CD4-positive, alpha-beta T cell treated with Interleukin-2 at 100 ng/mL for 4 hours (primary cell): ENCODE measurements at places on chromosomes 2 and 18.

- DNase-seq, result no peak
Measured at GRCh38 chr18:23922939-23923338, 91.6 kb upstream of the TTC39C start.

- DNase-seq, result no peak
Measured at GRCh38 chr2:224870341-224870740, 154.2 kb upstream of the CCDC195 start.

DNA sequence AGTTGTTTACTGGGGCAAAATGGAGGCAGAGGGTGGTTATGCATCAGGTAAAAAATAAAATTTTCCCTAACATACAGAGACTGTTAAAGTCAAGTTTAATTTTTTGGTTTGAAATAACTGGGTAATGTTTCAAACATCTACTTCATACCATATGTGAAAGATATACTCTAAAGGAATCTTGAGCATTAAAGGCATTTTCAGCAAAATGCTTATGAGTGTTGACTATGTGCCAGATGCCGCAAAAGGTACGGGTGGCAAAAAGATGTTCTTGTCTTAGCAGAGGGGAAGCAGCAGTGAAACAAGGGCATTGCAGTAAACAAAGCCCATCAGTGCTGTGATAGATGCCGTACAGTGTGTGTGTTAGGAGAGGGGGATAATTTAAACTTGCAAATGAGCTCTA, 263.1 kb upstream of the ID2 start:
- DNase-seq, result no peak

DNA sequence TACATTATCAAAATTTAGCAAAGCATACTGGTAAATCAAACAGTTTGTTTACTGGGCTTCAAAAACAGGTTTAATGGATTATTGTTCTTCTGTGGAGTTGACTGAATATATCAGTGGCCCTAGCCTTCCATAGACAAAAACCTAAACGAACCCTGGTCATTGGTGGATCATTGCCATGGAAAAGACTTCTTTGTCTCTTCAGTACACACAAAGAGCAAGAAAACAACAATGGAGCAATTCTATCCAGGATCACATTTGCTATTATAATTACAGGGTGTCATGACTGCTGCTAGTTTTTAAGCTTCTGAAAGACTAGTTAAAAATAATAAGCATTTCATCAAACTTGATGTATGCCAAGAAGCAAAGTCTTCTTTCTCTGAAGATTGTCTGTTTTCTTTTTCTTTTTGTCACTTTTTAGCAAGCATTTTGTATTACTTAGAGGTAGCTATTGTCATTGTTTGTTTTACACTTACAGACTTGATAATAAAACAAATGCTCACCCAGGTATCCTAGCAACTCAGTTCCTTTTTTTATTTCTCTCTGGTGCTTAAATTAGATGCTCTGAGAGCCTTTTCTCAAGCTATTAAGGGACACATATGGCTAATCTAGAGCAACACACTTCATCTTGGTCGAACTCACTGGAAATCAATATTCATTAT, 1228.7 kb upstream of the DDX18 start:
- DNase-seq, result no peak

DNA sequence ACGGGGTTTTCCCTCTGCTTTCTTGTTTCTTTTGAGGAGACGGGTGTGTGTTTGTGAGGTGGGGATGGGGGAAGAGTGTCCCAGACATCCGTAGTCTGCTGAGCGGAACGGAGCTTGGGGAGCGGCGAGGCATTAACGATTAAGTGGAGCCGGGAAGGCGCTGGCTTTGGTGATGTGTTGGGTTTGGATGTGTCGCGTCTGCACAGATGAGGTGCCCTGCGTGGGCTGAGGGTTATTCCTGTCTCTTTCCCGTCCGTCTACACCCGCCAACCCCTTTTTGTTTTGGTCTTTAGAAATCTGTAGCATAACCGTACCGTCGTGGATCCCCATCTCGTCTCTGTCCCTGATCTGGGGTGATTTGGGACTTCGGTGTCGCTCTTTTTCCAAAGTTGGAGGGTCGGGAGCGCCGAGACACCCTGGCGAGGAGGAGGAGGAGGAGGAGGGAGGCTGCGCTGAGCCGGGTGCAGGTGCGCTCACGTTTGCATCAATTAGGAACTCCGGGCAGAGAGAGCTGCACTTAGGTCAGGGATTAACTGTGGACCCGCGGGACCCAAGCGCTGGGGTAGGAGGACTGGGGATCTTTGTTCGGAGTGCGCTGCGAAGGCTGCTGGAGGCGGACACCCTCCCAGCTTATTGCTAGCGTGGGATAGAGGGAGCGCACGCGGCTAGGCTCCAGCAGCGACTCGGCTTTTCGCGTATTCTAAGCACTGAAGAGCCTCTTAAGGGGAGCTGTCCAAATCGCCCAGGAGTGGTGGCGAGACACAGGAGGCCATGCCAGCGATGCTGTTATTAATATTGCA, 720.3 kb downstream of the DPP10 start:
- no peak for DNase-seq

- no peak for DNase-seq
Measured at GRCh38 chr2:43460611-43461365, 135.1 kb downstream of the THADA start.

GRCh38 chr2:635687-636621, 41.3 kb downstream of the TMEM18 start:
- no peak for DNase-seq

DNA sequence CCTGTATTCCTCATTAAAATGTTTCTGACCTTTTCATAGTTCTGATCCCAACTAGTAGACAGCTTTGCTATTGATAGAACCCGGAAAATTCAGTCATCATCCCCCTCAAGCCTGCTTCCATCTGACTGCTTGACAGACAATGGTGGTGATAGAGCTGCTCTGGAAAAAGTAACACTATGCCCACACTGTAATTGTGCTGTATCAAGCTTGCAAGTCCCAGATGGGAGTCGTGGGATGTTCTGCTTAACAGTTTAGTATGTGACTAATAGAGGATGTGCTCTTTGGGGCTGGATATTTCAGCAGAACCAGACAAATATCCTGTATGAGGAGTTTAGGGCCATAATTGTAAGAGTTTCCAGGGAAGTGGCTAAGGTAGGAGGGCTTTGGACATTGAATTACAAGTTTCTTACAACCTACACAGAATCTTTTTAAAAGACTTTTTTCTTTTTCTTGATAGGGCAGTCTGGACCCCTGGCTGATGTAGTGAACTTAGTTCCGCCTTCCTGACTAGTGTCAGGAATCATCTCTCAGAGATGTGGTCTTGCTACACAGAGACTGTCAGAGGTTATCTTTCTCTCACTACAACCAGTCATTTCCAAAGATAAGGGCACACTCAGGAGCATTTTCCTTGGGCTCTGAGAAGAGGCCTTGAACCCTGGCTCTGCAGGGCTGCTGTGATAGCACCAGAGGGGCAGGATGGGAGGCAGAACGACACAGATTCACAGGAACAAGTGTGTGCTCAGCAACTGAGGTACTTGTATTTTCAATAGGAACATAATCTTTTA, 158.0 kb upstream of the RBMS1 start:
- DNase-seq, result no peak

GRCh38 chr2:223868005-223868404, 30.6 kb upstream of the AP1S3 start:
- no peak for DNase-seq

- DNase-seq, result no peak
Measured at GRCh38 chr2:199602896-199603717, 145.4 kb upstream of the SATB2 start.

GRCh38 chr18:38307914-38308313, 742.3 kb upstream of the CELF4 start:
- no peak for DNase-seq

DNA sequence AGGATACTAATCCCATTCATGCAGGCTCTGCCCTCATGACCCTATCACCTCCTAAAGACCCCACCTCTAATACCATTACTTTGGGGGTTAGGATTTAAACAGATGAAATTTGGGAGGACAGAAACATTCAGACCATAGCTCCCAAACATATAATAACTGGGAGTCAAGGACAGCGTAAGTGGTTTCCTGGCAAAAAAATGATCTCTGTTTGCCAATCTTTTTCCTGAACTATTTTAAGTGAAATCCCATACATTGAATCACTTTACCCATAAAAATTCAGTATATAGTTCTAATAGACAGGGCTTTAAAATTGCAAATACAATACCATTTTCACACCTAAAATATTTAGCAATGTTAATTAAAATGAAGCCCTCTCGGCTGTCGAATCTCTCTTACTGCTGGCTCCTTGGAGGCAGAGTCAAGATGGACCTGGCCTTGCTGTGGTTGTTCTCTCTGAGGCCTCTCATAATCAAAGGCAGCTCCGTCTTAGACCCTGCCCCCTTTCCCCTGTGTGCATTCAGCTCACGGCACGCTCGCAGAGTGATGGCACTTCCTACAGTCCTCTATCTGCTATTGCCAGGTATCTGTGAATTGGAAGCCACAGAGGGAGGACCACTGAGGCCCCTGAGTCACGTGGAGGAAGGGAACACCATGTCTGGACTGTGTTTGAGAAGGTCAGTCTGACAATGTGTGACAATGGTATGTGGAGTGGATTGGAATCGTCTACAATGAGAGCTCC, 132.3 kb downstream of the UXS1 start:
- no peak for DNase-seq

GRCh38 chr2:196711625-196712024, 72.1 kb downstream of the CCDC150 start:
- DNase-seq, result no peak
